ENCODE measurements at places on chromosomes 7 and 10.

DNA sequence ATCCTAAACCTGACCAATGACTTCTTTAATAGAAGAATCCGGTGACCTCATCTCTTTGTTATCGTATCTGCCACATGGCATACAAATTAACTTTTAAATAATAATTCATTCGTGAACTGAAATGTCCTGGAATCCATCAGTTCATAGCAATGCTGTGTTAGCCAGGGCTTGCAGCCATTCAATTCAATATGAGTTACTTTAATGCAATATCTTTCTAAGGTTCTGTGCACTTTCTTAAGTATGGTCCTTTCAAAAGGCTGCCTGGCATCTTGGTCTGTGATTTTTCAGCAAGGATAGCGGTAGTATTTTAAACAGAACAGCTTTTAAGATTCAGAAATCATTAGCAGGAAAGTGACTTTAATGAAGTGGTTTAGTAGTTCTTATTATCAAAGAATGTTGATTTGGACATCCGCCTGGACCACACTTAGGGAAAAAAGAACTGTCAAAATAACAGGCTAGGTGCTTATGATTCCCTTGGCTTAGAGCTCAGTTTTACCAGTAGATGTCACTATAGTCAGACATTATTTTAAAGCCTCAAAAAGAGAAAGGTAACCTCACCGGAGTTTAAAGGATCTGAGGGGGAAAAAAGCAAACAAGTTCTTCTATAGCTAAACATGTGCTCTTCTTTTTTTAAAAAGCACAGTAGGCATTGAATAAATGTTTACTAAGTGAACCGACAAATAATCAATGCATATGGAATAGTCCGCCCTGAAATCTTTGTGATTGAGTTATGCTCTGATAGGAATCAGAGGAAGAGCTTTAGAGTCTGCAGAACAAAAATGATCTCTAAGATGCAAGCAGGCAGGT is 22.7 kb downstream of the SLC35G1 start:
- DNase-seq = no peak

DNA sequence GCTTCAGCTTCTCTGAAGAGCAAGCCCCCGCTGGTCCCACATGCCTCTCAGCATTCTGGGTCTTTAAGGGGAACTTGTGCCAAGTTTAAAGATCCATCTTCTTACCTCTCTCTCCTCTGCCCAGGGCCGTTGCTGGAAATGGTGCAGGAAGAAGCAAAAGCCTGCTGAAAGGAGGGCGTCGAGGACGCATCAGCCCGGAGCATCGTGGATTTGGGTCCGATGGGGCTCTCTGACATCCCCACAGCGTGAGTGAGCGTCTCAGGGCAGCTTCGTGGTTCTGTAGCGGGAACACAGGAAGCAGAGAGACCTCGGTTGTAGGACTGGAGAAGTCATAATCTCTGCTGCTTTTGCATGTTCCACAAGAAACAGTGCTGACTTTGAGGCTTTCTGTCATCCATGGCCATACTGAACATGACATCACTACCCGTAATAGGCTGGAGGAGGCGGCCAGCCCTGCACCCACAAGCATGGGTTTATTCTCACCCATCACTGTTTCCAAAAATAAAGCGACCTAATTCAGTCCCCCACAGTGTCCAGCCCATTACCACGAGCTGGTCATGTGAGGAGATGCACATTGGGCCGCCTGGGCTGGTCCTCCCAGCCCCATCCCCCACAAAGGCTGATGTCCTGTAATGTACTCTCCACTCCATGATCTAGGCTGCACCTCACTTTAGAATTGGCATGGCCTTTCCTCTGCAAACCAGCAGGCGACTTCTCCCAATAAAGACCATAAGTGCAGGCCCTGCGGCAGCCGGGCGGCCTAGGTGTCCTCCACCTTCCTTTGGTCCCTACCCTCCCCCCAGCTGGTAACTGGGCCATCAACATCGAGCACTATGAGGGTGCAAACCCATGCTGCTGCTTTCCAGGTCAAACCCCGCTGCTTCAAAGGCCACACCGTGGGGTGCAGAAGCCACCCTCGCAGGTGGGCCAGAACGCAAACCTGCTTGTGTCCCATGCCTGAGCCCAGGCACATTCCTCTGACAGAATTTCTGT is 276.9 kb downstream of the TNS3 start:
- DNase-seq = no peak

GRCh38 chr7:256461-256940 is 33.5 kb upstream of the FOXL3 start:
- DNase-seq = no peak

DNA sequence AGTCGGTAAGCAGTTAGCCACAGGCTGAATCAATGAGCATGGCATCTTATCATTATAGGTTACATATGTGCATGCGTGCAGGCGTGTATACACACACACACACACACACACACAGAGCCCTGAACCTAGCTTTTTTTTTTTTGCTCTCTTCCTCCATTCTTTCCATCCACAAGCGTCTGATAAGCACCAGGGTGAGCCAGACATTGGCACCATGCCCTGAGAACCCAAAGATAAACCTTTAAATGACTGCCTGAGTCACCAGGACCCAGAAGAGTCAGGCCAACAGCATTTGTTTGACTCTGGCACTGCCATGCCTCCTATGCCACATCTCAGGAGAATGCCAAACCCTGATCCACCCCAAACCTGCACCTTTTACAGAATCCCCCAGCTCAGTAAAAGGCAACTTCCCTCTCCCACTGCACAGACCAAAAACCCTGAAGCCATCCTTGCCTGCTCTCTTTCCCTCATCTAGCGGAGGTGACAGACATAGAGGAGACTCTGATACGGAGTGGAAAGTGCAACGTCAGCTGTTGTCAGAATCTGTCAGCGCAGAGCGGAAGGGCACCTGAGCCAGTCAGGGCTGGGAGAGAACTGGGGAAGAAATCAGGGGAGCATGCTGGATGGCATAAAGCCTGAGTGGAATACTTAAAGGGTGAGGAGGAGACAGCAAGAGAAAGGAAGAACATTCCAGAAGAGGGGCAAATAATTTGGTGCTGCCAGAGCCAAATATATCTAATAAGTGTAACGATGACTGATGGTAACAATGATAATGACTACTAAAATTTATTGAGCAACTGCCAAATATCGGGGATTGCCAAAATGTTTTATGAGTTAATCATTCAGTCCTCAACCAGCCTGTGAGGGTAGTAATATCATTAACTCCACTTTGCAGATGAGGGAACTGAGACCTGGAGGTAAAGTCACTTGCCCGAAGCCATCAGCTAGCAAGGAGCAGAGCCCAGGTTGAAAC is 3.2 kb downstream of the PARP12 start:
- DNase-seq = peak; percentile 6

Measured in activated T-helper 1 cell treated with anti-CD3 and anti-CD28 coated beads, Interleukin-2, amount 50 U/mL, for 16 hours (primary cell).